Immature natural killer cell (primary cell): ENCODE measurements at places on chromosomes 1 and 21. TPM values are rescaled to one million over a fixed set of nuclear protein-coding genes. Genes with fewer than 3 reads are reported as not detected.

The AMY2A gene
- not detected for polyA plus RNA-seq

The UBXN10 gene
- polyA plus RNA-seq, result 1.6 TPM

The CCDC27 gene
- not detected for polyA plus RNA-seq

DNA sequence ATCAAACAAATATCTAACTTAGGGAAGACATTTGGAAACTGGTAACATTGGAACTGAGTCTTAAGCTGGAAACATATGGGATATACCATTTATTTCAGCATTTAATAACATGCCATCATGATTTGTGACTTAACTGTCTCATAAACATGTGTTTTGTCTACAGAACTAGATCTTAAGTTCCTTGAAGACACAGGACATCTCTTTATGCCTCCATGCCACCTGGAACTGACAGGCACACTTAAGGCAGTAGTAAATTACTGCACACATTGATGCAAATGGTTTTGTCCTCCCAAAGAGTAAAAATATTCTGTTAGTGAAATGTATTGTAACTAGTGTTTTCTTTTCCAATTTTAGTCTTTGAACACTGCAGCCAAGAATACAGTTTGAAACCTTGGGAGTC lies 1.6 kb upstream of the EXO1 start:
- no peak for DNase-seq

DNA sequence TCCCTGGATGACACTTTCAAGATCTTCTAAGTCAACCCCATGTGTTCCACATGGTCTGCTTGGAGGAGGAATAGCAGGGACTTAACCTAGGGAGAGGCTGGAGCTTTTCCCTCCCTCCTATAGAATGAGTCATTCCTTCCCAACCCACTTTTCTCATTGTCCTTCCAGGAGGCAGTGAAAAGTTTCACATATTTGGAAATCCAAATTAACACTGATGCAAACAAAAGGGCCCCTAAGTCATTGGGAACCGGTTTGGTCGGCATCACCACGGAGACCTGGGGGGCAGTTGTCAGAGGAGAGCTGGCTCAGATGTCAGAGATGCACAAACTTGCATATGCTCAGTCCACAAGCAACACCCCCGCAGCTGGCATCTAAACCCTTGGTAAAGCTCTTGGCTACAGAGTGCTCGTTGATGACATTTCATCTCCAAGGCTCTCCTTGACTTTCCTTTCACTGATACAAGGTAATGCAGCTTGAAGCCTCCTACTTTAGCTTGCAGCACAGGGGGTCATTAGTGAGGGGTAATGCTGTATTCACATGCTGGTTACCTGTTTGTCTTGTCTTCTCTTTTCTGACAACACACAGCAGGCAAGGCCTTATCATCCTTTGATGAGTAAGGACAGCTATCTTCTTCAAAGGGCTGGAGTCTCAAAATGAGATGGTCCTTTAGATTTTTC lies 12.3 kb upstream of the LRRC8D start:
- DNase-seq, result no peak

- no peak for DNase-seq
Measured at GRCh38 chr1:213041443-213041842, 9.6 kb upstream of the RPS6KC1 start.

DNA sequence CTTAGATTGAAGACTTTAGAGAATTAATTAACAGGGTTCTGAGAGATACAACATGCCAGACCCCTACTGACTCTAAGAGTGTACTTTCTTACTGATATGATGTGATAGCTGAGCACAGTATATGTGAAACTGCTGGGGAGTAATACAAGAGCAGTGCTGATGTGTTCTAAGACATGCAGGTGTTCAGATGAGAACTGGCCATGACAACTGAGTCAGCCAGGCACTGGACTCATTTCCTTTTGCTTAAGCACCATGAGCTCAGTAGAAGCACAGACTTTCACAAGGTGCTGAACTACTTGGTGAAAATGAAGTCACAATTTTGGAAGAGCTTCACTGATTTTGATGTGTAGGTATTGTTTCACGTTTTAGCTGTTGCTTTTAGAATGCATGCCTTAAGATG lies 15.9 kb upstream of the POGZ start:
- DNase-seq, result no peak

DNA sequence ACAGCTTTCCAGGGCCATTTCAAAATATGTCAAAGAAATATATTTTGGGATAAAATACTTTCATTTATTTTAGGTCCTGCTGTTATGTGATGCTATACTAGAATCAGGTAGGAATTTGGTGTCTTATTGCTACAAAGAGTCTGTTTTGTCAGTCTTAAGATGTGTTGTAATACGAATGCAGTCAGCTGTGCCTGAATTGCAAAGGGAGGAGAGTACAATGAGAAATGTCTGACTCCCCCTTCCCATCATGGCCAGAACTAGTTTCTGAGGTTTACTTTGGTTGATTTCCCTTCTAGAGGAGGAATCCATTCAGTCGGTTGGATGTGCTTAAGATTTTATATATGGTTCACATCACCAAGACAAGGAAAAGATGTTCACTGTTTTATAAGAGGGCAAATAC lies 75.7 kb upstream of the TNFSF18 start:
- no peak for DNase-seq

GRCh38 chr1:213523781-213524398 lies 463.9 kb upstream of the PROX1 start:
- DNase-seq, result no peak
